ENCODE measurements at places on chromosomes 11 and 22.

DNA sequence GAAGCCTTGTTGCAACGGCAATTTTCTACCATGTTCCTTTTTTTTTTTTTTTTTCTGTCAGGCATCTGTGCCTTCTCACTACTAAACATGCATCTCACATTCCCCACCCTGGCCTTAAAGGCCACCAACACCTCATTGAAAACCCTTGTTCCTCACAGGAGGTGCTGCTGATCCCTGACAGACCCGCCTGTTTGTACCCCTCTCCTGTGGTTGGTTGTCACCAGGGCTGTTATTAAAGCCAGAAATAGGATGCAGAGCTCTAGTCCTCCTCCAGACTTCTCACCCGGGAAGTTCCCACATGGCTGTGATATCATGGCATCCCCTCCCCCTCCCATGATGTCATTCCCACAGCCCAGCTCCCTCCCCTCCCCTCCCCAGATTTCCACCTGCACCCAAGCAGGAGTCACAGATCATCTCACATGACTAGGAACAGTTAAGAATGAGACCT lies 302.8 kb upstream of the NCAM1 start:
- no peak for DNase-seq

DNA sequence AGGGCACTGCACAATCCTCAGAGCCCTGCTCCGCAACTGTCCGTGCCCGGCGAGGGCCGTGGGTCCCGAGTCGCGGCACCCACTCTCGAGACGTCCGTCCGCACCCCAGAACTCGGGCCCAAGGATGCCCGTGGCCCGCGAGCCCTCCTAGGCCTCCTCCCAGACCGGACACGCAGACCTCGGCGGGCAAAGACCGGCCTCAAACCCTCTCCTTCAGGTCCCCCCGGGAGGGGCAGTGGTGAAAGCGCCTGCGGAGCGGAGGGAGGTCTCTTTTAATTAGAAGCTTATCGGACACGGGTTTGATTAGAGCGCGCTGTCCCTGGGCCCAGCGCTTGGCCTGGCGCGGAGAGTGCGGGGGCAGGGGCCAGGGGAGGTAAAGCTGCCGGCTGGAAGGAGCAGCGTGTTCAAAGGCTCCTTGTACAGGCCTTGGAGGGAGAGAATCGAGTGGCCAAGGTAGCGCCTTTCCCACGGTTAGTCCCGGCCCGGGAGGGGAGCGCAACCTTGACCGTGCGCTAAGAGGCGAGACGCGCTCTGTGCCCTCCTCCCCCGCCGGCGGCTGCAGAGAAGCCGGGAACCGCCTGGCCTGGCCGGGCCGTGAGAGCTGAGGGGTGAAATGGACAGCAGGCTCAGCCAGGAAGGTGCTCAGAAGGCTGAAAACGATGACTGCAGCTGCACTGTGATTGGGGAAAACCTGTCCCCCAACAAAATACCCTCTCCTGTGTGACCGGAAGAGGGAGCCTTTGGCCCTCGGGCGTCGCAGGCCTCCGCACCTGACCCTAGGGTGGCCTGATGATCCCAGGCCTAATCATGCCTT lies 4.6 kb downstream of the WT1 start:
- DNase-seq = no peak

DNA sequence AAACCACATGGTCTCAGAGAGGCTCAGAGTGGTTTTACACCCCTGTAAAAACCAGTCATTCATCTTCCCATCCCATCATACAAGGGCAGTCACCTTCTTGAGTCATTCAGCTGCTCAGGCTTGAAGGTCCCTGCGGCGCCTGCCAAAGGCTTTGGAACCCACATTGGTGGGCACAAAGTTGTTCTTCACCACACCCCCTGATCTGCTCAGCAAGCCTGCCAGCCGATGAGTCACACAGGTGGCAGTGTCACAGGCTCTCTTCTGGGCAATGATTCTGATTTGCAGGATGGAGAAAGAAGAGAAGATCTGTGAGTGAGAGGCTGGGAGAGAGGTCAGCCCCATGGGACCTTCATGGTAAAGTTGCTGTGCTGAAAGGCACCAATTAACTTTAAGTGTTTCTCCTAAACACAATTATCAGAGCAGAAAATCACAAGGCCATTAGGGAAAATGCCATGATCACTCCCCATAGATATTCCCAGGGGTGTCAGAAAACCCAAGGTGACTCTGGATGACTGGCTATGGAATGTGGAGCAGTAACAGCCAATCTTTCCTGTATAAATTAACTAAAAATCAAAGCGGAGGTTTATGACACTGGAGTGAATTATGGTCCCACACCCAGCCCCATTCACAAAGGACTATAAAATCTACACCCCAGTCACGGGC lies 4.4 kb downstream of the CALCA start:
- DNase-seq = no peak

GRCh38 chr11:127130321-127130720 lies 129.8 kb upstream of the KIRREL3 start:
- DNase-seq = no peak

GRCh38 chr11:13287036-13287435 lies 9.4 kb downstream of the BMAL1 start:
- no peak for DNase-seq

GRCh38 chr22:46777609-46777970 lies 15.1 kb downstream of the TBC1D22A start:
- DNase-seq = no peak

DNA sequence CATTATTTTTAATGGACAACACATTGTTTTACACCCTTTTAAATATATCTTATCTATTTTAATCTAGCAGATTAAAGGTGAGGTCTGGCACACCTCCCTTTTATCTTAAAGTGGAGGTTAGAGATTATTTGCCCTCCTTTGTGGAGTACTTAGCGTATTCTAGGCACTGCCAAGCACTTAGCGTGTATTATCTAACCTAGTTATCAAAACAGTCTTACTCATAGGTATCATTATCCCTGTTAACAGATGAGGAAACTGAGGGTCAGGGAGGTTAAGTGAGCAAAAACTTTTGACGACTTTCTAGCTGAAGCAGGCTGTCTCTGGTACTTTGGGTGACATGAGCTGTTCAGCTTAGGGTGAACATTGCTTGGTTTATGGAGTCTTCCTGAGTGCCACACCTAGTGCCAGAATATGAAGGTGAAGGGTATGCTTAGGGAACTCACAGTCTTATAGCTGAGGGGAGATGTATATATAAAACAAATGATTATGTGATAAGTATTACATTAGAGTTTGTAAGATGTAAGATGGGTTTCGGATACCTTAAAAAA lies 55.0 kb downstream of the ZNRF3 start:
- no peak for DNase-seq

DNA sequence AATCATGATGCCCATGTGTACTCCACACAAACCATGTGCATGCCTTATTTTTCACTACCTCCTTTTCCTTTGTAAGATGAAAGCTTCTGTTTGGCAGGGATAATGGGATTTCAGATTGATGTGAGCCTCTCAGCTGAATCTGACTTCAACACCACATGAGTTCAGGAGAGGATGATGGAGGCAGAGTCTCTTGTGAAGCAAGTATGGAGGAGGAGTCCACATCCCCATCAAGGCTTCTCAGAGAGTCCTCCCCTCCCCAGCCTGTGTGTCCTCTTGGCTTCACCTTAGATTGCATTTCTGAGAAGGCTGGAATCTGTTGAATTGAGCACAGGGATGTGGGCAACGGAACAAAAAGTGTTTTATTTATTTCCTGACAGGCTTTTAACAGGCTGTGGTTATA lies 370.4 kb downstream of the FAT3 start:
- no peak for DNase-seq

DNA sequence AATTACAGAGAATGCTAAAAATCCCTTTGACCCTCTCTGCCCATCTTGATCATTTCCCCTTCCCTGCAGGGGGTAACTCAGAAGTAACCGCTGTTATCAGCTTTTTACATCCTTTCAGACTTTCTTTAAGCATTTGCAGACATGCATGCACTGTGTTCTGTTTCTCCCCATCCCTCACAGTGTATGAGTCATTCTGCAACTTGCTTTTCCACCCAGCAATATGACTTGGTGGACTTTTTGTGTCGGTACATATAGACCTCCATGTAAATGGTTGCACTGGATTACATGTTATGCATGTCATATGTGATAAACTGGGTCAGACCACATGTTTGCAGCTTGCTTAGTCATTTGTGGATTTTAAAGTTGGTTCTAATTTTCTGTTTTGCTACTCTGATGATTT lies 87.7 kb upstream of the NECTIN1 start:
- no peak for DNase-seq

DNA sequence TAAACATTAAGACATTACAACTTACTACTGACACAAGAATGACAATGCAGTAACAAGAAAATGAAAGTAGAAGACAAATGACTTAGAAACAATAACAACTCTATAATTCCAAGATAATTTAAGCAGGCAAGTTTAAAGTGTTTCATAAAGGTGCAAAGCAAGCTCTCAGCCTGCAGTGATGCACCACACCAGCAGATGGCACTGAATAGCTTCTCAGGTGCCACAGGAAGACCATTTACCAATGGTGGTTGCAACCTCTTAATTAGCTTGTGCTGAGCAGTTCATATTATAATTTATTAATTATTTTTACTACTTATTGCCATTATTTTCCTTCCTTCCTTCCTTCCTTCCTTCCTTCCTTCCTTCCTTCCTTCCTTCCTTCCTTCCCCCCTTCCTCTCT lies 60.6 kb downstream of the NXPE2 start:
- DNase-seq = no peak

- DNase-seq = no peak
Observed at GRCh38 chr11:115944596-115944995, 440.4 kb upstream of the CADM1 start.

DNA sequence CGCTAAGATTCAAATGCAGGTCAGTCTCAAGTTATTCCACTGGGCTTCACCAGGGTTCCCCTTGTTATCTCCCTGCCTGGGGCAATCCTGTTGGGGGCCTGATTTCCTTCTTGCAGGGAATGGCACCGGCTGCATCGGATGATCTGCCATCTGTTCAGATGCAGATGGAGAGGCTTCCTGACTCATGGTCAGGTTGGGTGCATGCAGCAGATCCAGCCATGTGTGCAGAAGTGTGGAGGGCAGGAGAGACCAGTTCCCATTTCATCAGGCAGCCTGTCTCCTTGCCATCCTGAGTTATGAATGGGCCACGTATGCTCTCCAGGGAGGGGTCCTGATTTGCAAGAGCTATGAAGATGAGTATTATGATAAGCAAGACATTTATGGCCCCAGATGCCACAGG lies 161.2 kb upstream of the PLET1 start:
- no peak for DNase-seq

- DNase-seq = no peak
Observed at GRCh38 chr22:39534092-39534506, 1.6 kb upstream of the RPS19BP1 start.

DNA sequence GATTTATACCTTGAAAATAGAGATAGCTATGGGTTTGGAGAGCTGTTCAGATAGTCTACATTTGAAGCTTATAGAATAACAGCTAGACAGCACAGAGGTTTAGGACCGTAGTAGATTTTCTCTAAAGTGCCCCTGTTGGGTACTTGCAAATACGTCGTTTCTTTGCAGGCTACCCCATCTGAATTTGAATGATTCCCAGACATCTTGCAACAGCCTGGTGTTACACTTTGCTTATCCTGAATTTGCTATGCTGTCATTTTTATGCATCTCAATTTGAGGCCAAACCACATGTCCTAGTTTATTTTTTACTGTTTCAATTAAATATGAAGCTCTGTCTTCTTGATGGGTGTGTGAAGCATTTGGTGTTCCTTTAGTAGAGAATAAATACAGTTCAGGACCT lies 142.1 kb downstream of the WNT11 start:
- DNase-seq = no peak

- DNase-seq = no peak
Observed at GRCh38 chr22:48398181-48398905, 1429.3 kb downstream of the BRD1 start.

- DNase-seq = peak; percentile 36
Observed at GRCh38 chr11:3920148-3920852, 64.8 kb downstream of the STIM1 start.

GRCh38 chr22:34886391-34886790 lies 179.6 kb upstream of the ISX start:
- no peak for DNase-seq

DNA sequence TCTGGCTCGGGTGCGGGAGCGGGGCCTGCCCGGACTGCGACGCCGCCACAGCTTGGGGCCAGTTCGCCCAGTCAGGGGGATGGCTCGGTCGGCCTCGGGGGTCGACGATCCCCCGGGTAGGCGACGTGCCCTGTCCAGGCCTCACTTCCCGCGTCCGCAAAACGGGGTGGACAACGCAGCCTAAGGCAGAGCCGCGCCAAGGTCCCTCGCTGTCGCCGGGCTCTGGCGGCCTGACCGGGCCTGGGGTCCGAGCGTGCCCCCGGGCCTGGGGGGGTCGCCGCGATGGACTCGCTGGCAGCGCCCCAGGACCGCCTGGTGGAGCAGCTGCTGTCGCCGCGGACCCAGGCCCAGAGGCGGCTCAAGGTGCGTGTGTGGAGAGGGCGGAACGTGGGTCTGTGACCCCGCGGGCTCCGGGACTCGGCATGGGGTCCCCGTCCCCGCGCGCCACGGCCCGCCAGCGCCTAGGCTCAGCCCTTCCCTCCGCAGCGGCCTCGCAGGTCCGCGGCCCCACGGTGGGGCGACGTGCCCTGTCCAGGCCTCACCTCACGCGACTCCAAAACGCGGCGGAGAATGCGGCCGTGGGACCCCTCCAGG lies 4.2 kb downstream of the SEPTIN5 start:
- DNase-seq = no peak

DNA sequence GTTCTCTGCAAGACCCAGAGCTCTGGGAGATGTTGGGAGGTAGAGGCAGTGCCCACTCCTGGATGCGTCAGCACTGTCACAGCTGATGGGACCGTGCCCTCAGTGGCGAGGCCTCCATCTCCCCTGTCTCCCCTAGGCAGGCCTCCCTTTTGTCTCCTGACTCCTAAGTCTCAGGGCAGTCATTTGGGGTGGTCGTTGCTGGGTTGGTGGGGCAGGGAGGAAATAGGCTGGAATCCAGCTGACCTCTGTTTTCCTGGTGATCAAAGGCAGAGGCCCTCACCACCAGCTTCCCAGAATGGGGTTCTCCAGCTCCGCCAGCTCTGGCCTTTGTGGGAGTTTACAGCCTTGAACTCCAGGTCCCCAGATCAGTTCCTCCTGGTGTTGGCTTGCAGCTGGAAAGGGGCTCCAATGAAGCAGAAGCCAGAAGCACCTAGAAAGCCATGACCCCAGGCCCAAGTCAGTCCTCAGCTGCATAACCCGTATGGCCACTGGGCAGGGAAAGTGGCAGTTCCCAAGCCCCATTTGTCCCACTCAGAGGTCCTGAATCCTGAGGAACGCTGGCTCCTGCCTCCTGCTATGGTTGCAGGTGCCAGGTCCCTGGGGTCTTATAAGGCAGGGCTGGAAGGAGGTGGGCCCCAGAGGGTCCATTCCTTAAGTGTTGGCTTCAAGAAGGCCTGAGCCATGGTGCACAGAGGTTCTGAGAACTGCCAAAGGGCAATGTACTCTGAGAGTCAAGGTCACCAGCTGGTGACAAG lies 7.3 kb upstream of the FXYD2 start:
- no peak for DNase-seq

- DNase-seq = peak; percentile 77
Observed at GRCh38 chr11:66421492-66422205, 814 bp downstream of the NPAS4 start.

- DNase-seq = no peak
Observed at GRCh38 chr11:75323609-75324008, 27.9 kb downstream of the ARRB1 start.

Data from activated T-helper 1 cell treated with anti-CD3 and anti-CD28 coated beads, Interleukin-2, amount 50 U/mL, for 16 hours (primary cell).